NCI-H2081 treated with DMSO at 0.1 percent for 48 hours (cell line): ENCODE measurements at places on chromosomes 1 and 21.

DNA sequence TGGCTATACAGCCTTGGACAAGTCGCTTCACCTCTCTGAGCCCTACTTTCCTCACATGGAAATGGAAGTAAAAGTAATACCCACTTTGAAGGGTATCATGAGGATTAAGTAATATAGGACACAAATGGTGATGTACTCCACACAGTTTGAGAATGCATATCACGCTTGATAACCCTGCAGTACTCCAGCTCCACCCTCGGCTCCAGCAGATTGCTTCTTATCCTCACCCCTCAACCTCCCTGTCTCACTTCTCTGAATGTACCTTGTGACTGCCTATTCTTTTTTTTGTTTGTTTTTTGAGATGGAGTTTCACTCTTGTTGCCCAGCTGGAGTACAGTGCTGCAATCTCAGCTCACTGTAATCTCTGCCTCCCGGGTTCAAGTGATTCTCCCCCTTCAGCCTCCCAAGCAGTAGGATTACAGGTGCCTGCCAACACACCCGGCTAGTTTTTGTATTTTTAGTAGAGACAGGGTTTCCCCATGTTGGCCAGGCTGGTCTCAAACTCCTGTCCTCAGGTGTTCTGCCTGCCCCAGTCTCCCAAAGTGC lies 55.5 kb downstream of the LDLRAD2 start:
- no peak for DNase-seq

DNA sequence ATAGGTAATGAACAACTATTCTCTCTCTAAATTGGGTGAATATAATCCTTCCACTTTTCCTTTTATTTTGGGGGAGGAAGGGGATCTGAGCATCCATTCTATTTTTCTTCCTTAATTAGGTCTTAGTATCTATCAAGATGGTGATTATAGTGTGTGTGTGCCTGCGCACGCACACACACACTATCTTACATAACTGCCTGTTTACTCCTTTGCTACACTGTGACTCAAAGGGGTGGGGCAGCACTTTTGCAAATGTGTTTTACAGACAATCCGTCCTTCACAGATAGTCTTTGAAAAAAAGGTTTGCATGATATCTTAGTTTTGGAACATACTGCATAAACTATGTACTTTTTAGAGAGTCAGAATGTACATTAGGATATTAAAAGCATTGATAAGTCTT lies 191.5 kb downstream of the SDCCAG8 start:
- DNase-seq = no peak

DNA sequence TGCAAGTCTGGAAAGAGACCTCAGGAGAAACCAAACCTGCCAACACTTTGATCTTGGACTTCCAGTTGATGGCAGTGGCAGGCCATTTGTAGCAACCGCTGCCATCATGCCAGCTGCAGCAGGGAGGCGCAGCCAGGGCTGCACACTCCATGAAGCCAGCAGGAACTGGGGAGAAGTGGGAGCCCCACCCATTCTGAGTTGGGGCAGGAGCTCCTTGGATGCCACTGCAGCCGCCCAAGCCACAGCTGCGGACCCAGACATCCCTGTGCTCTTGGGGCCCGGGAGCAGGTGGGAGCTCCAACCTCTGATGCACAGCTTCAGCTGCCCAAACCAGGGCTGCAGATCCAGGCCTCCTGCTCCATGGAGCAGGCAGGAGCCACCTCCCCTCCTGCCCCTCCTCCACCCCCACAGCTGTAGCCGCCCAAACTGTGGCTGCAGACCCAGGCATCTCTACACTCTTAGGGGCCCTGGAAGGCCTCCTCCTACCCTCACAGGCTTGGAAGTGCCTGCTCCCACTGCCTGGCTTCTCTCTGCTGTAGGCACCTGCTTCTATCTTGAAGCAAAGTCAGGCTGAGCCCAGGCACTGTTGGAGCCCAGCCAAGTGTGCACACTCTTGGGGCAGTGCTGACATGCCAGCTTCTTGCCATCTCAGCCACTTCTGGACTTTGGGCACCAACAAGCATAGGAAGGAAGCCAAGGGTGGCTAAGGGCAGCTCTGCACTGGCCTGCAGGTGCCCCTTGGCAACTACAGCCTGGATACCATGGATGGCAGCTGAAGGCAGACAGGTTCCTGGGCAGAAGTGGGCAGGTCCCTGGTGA lies 20.0 kb upstream of the DISP1 start:
- no peak for DNase-seq

GRCh38 chr1:25617625-25618432 lies 1.2 kb downstream of the MAN1C1 start:
- DNase-seq = no peak

- DNase-seq = no peak
These were observed 49.6 kb downstream of the SLC37A1 start for GRCh38 chr21:42563261-42563660.

- no peak for DNase-seq
These were observed 32.9 kb downstream of the FCRL5 start for GRCh38 chr1:157519451-157519850.

DNA sequence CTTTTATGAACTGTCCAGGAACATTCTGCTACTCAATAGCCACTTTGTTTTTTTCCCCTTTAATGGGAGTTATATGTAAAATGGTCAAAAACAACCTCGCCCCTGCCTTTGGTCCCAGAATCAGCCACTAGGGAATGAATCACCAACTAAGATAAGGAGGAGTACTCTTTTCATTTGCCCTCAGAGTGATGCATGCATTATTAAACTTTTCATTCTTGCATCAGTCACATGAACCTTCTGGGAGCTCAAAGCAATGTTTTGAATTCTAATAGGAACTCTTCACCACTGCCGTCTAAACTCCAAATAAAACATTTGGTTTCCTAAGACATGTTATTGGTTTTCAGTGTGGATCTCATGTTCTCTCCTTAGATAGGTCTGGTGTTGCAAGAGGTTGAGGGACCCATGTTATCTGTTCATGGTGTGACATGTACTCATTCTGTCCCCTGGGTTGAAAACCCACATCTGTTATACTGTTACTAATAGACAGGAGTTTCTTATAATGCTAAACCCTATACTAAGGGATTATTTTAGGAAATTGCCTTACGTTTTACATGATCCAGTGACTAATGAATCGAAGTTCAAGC lies 17.8 kb upstream of the HSD17B7 start:
- no peak for DNase-seq

- DNase-seq = no peak
These were observed 61.4 kb upstream of the CNIH3 start for GRCh38 chr1:224554620-224555259.

- no peak for DNase-seq
These were observed 265.3 kb downstream of the SPATA17 start for GRCh38 chr1:217896490-217896889.

DNA sequence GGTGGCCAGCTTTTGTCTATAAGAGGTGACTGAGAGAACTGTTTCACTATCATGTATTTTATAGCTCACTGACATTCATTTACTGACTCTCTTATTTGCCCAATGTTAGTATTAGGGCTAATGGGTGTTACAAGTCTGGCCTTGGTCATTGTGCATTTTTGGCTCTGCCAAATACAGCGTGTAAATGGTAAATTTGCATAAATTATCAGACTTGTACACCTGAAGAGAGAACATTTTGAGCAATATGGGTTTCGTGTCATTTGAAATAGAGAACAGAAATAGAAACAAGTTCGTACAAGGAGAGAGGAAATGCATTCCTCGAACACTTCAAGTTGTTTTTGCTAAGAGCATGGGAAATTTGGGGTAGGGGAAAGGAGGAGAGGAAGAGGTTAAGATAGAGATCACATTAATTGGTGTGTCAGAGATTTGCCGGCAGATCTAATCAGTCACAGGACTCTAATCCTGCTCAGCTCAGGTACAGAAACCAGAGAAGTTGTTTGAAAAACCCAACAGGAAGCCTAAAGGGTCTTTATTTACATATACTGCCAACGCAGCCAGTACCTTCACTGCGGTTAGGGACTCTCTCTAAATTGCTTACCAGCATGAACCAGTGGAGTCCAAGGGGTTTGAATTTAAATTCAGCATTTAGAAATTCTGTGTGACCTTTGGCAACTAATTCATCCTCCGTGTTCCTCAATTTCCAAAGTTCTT lies 261.5 kb downstream of the GPATCH2 start:
- DNase-seq = no peak

- DNase-seq = no peak
These were observed 15.9 kb downstream of the INKA2 start for GRCh38 chr1:111723091-111723806.

- DNase-seq = no peak
These were observed 97.8 kb downstream of the DTL start for GRCh38 chr1:212133319-212133718.

DNA sequence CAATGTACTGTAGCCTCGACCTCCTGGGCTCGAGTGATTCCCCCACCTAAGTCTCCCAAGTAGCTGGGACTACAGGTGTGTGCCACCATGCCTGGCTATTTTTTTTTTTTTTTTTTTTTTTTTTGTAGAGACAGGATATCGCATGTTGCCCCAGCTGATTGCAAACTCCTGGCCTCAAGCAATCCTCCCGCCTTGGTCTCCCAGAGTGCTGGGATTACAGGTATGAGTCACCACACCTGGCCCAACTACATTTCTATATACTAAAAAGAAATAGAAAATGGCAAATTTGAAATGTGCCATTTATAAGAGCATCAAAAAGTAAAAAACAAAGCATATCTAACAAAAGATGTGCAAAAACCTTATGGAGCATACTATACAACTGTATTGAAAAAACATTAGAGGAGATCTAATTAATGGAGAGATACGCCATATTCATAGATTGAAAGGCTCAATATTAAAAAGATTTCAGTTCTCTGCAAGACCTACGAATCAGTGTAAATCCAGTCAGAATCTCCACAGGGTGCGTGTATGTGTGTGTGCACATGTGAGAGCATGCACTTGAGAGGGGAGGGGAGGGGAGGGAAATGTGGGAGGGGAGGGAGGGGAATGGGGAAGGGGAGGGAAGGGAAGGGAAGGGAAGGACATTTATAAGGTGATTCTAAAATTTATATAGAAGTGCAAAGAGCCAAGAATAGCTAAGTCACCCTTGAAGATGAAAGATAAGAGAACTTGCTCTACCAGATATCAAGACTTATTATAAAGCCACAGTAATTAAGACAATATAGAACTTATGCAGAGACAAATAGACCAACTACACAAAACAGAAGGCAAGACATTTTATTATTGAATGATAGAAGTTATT lies 15.5 kb upstream of the PADI4 start:
- DNase-seq = no peak

GRCh38 chr21:35191128-35191527 lies 142.0 kb upstream of the RUNX1 start:
- DNase-seq = no peak

DNA sequence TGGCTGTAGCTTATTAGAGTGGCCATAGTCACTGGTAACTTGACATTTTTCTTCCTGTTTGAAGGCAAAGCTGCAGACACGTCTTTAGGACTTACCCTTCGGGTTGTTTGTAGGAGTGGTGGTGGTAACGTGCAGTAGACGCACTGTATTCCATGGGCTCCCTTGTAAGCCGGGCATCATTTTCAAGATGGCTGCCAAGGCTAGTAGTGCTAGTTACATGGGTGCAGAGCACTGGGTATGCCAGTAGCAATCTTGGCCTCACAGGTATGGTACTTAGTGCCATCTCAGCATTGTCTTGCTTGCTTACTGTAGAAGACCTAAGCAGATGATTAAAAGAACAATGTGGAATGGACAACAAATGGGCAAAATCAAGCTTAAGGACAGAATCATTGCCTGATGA lies 1.9 kb downstream of the YBX1 start:
- no peak for DNase-seq

GRCh38 chr1:169527001-169527400 lies 41.3 kb upstream of the SLC19A2 start:
- no peak for DNase-seq

DNA sequence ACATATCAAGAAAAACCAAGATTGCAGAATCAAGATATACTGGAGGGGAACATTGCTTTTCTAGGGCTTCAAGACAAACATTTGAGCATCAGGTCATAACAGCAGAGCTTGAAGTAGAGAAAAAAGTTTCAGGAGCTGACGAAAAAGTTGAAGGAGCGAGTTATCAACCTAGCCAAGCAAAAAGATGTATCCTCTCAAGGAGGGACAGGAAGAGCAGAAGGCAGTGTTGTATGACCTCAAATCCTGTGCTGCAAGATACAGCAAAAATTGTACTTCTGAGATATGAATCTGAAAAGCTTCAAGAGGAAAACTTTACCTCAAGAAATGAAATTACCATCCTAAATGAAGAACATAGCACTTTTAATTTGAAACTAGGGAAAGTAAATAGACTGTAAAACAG lies 153.1 kb downstream of the AK5 start:
- DNase-seq = no peak

DNA sequence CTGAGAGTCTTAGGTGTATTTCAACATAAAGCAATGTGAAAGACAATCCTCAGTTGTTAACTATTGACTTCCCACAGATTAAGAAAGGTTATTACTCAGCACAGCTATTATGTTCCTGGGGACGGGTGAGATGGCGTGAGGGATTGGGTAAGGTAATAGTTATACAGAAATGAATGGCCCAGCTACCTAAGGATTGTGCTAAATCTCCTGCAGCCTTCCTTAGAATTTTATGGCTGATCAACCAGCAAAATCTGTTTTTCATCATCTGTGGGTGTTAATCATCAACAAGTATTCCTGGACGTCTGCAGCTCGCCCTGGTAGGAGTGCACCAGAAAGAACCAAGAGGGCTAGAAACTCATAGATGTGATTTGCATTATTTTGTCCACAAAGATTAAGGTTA lies 146.0 kb upstream of the IVNS1ABP start:
- no peak for DNase-seq

DNA sequence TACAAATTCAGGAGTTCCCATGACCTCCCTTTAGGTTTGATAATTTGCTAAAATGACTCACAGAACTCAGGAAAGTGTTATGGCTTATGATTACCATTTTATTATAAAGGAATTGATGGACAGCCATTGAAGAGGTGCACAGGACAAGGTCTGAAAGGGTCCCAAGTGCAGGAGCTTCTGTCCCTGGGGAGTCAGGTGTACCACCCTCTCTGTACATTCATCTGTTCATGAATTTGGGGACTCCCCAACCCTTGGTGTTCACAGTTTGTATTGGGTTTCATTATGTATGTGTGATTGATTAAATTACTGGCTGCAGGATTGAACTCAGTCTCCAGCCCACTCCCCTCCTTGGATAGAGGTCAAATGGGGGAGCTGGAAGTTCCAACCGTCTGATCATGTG lies 10.8 kb upstream of the IL10RB start:
- no peak for DNase-seq

DNA sequence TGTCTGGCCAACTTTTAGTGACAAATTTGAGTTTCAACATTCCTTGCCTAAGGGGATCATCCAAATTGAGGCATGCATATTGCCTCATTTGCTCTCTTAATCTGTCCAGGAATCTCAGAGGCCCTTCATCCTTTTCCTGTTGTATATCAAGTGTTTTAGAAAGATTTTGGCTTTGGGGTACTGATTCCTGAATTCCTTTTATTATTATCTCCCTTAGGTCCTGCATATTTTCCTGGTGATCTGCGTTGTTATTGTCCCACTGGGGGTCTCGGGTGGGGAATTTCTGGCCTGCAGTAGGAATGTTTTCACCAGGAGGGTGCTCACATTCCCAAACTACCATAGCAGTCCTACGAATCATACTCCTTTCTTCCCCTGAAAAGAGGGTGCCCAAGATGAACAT lies 4.4 kb upstream of the AADACL3 start:
- no peak for DNase-seq

- DNase-seq = no peak
These were observed 36.4 kb downstream of the TMEM53 start for GRCh38 chr1:44637702-44638411.
